ENCODE measurements at places on chromosomes 4 and X. TPM values are rescaled to one million over a fixed set of nuclear protein-coding genes. Genes with fewer than 3 reads are reported as not detected.
A peak's percentile ranks its signal among the peaks of the same experiment; 100 is the strongest.

- no peak for DNase-seq
Observed at GRCh38 chrX:148049441-148049840, 68.3 kb downstream of the FMR1NB start.

DNA sequence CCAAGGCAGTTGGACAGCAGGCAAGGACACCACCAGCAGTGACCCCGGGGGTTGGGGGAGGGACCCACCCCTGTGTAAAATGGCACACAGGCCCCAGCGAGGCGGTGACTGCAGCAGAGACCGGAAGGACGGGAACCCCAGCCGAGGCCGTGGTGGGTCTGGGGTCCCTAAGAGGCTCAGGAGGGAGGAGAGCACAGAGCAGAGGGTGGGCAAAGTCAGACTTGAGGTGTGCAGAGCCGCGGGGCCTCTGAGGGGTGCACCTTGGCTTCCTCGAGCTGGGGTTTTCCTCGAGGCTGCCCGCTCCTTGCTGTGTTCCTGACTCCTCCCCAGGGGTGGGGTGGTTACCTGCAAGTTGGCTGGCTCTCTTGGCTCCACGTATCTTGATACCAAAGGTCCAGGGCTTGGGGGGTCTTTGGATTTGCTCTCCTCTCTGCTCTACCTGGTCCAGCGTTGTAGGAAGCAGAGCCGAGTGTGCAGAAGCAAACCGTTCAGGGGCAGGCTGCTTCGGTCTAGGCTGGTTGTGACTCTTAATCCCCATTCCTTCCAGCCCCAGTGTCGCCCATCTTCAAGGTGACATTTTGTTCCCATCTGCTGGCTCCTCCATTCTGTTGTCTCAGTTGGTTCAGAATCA is 37.9 kb upstream of the SORCS2 start:
- no peak for DNase-seq

- no peak for DNase-seq
Observed at GRCh38 chrX:118355225-118355920, 9.5 kb downstream of the WDR44 start.

GRCh38 chr4:158529505-158529904 is 7.8 kb downstream of the RXFP1 start:
- DNase-seq: no peak

GRCh38 chr4:105458001-105458400 is 15.9 kb downstream of the PPA2 start:
- no peak for DNase-seq

DNA sequence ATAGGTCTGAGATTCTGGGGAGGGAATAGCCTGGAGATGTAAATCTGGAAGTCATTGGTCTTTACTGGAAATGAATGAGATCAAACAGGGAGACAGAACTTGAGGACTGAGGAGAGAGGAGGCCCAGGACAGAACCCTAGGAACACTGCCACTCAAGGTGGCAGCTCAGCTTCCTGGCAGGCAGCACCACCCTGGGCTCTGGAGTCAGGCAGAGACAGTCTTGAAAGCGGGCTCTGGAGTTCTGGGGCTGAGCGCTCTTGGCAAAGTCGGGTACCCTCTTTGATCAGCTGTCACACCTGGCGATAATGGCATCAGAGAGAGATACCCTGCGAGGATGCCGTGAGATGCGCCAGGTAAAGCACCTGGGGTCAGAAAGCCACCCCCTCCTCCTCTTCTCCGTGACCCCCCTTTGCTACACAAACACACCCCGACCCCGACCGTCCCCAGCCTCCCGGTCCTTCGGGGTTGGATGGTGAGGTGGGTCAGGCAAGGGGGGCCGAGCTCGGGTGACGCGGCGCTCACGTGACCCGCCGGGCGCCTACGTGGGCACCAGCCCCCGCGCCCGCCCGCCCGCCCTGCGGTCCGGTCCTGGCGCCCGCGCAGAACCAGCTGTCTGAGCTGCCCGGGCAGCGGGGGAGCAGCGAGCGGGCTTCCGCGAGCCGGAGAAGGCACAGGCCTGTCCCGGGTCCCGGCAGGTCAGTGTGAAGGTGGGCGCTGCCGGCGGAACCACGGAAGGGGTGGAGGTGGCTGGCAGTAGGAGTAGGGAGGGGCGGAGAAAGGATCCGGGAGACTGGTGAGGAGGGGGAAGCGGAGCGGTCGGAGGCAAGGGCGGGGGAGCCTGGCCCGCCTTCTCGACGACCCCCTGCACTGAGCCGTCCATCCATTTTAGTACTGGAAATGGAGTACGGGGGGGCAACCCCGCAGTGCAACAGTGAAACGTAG is at the start of gene TCEAL3:
TSS of gene TCEAL3 (plus strand) at position 600 of the 942 bp plus-strand sequence. CDS start 1,102 bp downstream, outside the sequence.
- DNase-seq: peak; percentile 70

DNA sequence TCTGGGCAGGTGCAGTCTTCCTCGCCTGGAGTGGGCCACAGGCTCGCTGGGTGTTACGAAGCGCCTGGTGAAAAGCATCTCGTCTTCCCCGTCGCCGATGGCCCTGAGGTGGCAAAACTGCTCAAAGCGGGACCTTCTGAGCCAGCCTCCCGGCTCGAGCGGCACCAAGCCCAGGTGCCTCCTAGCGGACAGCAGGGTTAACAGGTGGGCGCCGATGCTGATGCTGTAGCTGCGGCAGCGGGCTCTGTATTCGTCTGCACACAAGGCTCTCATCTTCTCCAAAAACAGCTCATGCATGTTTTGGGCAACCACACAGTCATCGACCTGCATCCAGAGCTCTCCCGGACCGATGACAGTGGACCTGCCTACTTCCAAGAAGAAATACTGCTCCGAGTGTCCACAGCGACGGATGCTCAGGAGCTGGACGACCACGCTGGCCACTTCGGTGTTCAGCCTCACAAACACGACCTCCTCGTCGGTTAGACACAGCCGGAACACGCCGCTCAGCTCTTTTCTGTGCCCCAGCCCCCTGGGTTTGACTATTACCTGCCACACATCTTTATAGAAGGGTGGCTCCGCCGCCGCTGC is 1.2 kb downstream of the IRS4 start:
- DNase-seq: no peak

GRCh38 chr4:113469926-113470325 is 291.6 kb downstream of the CAMK2D start:
- no peak for DNase-seq

DNA sequence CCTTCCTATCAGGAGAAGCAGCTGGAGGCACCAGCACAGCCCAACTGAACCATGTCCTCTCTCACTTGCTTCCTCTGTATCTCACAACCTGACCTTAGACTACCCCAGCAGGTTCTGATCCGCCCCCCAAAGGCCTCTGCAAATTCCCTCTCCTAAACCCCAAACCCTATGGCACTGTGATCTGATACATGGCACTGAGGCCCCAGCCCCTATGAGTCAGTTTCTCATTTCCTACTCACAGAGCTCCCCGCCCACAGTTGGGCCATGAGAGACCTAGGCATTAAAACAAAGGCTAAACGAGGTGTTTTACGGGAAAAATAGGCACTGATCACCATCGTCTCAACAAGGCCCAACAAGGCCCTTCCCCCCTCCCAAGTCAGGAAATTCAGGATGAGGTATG is 19.1 kb downstream of the SASH3 start:
- DNase-seq: no peak

- peak; percentile 75 for DNase-seq
Observed at GRCh38 chr4:2934077-2934812, 29.0 kb downstream of the NOP14 start.

- no peak for DNase-seq
Observed at GRCh38 chr4:159722052-159722451, 619.2 kb downstream of the RAPGEF2 start.

DNA sequence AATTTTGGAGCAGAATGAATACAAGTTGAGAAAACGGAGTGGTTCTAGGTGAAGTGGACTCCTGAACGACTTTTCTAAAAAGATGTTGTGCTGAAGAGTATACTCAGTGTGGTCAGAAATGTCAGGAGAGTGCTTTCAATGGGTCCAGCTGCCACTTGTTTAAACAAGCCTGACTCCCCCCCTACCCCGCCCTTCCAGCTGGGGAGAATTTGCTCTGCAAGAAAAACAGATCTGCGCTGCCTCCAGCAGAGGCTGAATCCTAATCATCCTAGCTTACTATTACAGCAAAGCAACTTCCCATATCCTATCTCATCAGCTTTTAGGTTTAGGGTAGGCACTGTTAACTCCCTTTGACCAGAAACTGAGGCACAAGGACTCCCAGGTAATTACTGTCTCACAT is 1.9 kb downstream of the MAP3K15 start:
- no peak for DNase-seq

DNA sequence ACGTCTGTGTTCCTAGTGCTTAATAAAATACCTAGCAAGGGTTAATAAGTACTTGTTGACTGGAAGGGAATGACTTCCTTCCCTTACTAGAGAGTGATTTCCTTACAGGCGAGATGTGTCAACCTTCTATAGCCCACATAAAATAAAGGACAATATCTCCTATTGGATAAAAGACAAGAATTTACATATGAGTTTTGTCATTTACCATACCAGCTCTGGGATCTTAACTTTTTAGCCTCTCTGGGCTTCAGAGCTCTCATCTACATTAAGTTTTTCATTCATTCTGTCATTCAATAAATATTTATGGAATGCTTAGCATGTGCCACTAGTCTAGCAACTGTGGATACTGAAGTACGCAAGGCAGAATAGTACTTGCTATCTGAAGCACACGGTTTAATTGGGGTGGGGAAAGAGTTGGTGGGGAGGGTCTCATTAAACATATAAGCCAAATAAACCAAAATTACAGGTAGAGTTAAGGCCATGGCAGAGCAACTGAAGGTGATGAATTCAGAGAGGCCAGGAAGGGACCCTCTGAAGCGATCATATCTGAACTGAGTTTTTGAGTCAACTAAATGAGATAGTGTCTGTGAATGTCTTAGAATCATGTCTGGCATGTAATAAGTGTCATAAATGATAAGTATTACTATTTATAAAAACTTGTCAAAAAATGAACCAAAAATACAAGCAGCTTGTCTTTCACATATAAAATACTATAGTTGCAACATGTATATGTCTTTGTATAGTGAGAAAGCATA is 91.6 kb upstream of the BMP2K start:
- no peak for DNase-seq

GRCh38 chrX:101386542-101386885 is 523 bp upstream of the BTK start:
- no peak for DNase-seq

GRCh38 chr4:98657531-98658286 is 702 bp downstream of the TSPAN5 start:
- DNase-seq: peak; percentile 55

- peak; percentile 94 for DNase-seq
Observed at GRCh38 chr4:37977471-37978247, 17.5 kb downstream of the PTTG2 start.

Gene DGKK
- polyA plus RNA-seq: not detected

Gene PROM1
- 4.1 TPM for polyA plus RNA-seq

Gene ZDHHC15
- 1.6 TPM for polyA plus RNA-seq

Gene PNPLA4
- 8.8 TPM for polyA plus RNA-seq

Gene LIMCH1
- 40.5 TPM for polyA plus RNA-seq

Gene GPRASP1
- polyA plus RNA-seq: 3.3 TPM

Gene SPANXA2
- not detected for polyA plus RNA-seq

Gene TMPRSS11A
- polyA plus RNA-seq: 0.08 TPM

Gene NPY1R
- 112 TPM for polyA plus RNA-seq
